ENCODE measurements at places on chromosomes 12 and 14.

DNA sequence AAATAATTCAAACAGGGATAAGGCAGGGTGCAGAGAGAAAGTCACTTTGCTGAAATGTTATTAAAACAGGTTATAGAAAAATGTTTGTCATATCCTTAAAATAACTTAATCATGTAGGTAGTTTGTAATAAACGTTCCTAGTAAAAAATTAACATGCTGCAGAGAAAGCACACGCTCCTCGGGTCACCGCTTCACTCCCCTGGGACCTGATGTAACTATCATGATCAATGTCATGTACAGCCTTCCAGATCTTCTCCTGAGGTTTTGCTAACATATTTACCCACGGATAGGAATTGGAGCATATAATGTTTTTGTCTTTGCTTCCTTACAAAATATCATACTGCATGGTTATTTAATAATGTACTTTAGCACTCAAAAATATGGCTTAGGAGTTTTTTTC is 285.1 kb upstream of the TMEM132C start:
- no peak for DNase-seq

DNA sequence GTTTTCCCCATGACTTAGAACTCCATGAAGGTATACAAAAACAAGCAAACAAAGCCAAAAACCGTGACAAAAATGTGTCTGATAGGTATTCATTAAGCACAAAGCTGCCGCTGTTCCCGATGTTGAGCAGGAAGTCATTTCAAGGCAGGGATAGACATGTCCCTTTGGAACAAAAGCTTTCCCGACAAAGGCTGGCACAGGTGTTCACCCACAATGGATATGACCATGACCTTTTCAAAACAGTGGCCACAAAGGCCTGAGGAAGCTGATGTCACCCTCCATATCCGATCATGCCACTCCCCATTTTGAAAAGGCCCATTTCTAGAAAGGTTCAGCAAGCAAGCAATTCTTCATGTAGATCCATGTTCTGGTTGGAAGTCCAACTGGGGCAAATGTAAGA is 279.1 kb downstream of the BTG1 start:
- no peak for DNase-seq

- no peak for DNase-seq
Observed at GRCh38 chr12:124939421-124940142, 25.1 kb upstream of the UBC start.

- DNase-seq: no peak
Observed at GRCh38 chr14:61499991-61500390, 178.6 kb downstream of the PRKCH start.

- no peak for DNase-seq
Observed at GRCh38 chr14:106051796-106052195, 525.4 kb downstream of the TMEM121 start.

DNA sequence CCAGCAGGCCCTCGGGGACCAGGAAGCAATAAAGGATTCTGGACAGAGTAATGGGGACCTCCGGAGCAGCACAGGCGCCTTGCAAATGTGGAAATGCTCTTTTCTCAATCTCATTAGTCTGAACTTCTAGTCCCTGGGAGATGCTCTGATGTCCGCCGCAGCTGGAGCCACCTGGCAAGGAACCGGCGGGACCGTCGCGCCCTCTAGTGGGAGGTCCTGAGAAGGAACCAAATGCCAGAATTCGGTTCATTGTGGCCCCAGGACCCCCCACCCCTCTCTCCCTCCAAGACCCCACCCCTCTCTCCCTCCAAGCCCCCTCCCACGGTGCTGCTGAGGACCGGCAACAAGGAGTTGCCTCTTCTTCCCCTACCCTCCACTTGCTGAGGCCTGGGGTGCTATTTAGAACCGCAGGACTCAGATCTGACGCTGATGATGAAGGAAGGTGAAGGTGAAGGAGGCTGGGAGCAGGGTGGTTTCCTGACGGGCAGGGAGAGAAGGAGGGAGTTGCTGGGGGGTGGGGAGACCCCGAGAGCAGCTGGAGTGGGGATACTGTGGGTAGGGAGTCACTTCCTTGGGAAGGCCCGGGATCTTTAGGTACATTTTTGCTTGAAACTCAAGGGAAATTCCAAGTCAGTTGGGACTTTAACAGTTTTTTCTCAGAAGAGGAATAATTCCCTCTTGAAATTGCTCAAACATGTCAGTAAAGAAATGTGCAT is 42.5 kb downstream of the SMIM41 start:
- DNase-seq: peak; percentile 1

- no peak for DNase-seq
Observed at GRCh38 chr14:90419200-90419599, 22.4 kb downstream of the CALM1 start.

DNA sequence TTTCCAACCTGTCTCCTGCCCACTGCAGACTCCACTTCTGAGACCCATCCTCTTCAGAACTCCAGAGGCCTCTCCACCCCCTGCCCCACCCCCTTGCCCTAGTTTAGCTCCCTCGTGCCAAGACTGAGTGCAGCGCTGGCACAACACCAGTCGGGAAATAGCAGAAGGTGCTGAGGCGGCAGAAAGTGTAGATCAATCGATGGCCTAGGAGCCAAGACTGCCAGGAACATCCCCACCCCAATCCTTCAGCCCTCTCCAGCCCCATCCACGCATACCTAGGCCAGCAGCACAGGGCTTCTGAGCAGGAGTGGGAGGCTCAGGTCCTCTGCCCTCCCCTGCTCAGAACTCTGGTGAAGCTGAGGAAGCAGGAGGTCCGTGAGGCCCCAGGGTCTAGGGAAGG is 1.1 kb downstream of the CPNE6 start:
- no peak for DNase-seq

GRCh38 chr14:56555921-56556570 is 23.6 kb upstream of the TMEM260 start:
- no peak for DNase-seq

Measured in KG1 (cell line).